ENCODE measurements at places on chromosomes 5 and 9.

GRCh38 chr5:115583474-115583873 lies 18.8 kb downstream of the TICAM2 start:
- peak; percentile 65 for DNase-seq

DNA sequence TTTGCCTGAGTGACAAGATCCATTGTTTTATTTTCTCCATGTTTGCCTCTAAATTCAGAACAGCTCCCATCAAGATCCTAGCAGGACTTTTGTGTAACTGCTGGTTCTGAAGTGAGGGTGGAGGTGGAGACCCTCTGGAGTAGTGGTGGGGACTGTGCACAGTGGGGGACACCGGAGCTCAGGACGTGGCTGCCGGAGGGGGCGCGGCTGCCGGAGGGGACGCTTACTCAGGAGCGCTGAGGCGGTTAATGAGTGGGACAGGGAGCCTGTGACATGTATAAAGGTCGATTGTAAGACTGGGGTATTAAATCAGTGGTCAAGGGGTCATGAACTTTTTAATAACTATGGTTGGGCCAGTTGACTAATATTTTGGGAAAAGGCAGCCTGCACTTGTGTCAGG lies 127.0 kb upstream of the CACNA1B start:
- DNase-seq: no peak

- DNase-seq: no peak
Measured at GRCh38 chr5:66810848-66811261, 214.7 kb downstream of the MAST4 start.

GRCh38 chr9:98667005-98667640 lies 41.6 kb downstream of the GABBR2 start:
- no peak for DNase-seq

- peak; percentile 75 for DNase-seq
Measured at GRCh38 chr9:127853312-127854183, 910 bp downstream of the ENG start.

DNA sequence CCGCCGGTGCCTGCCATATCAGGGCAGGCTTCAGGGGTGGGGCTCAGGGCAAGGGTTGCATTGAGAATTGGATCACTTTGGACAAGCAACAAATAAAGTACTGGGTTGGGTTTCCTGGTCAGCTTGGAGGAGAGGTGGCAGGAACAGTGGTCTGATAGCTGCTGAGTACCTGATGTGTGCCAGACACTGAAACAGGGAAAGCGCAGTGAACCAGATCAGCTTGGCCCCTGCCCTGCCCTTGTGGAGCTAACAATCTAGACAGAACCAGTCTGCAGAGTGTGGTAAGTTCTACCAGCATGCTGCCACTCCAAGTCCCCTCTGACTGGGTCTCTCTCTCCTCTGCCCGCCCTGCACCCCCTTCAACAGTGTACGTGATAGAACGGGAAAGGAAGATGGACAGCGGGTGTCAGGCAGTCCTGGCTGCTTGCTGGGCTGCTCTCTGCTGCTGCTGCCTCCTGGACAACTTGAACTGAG lies 53.4 kb downstream of the CYSTM1 start:
- DNase-seq: no peak

GRCh38 chr5:177018341-177018740 lies 4.2 kb upstream of the ZNF346 start:
- no peak for DNase-seq

- no peak for DNase-seq
Measured at GRCh38 chr5:159242656-159243055, 20.4 kb upstream of the UBLCP1 start.

DNA sequence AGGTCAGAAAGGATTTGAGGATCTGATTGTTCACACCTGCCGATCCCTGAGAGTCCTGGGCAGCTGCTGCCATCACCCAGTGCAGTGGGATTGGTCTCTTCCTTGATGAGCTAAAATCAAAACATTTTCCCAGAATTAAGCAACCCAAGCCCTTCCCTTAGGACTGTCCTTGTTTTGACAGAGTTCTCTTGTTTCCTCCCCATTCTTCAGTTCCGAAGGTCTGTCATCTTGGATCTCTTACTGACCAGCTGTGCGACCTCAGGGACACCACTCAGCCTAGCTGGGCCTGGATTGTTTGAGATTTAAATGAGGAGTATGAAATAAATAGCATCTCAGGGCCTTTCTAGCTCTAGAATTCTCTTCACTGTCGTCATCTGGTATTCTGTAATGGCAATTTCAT lies 90.3 kb upstream of the IQGAP2 start:
- DNase-seq: no peak

GRCh38 chr5:111552492-111552891 lies 40.2 kb upstream of the STARD4 start:
- no peak for DNase-seq

GRCh38 chr9:136342181-136343120 lies 15.1 kb downstream of the GPSM1 start:
- DNase-seq: peak; percentile 54

DNA sequence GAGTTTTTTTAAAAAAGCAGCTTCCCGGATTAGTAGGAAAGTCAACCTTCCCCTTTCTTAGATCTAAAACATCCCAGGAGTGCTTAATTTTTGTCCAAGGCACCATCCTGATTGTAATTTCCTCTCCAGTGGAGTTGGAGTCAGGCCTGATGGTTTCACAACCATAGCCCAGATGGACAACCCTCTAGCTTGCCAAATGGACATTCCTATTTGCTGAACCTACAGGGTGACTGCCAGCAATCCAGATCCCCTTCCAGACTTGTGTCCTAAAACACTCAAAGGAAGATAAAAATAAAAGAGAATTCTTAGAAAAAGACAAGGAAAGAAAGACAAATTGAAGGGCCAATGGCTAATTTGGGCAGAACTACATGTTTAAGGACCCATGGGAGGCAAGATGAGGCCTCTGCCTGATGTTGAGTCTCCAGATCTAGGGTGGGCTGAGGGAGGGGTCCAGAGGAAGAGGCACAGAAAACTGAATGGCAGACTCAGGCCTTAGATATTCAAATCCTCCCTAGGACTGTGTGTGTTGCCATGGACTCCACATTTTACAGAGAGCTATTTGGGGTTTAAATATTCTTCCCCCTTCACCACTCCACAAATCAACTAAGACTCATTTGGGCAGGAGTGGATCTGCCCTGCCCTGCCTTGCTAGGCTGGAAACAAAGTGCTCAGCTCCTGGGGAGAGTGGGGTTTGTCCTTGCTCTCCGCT lies 38.5 kb upstream of the SLC44A1 start:
- DNase-seq: peak; percentile 94

GRCh38 chr9:4108754-4109465 lies 191.0 kb downstream of the GLIS3 start:
- DNase-seq: no peak

DNA sequence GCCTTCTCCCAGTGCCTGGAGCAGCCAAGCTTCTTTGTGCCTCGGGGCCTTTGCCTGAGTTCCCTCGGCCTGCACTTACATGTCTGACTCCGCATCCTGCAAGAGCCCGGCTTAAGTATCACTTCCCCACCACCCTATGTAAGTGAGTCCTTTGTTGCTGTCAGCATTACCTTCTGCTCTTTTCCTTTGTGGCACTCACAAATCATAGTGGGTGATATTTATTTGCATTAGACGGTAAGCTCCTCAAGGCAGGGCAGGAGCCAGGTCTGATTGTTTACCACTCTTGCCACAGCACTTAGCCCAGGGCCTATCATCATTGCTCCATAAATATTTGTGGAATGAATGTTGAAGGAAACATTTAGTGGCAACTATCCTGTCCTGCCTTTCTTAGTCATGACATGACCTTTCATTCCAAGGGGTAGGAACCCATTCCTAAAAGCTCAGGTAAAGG lies 4.8 kb downstream of the GM2A start:
- no peak for DNase-seq

GRCh38 chr5:99644822-99645221 lies 716.0 kb upstream of the CHD1 start:
- DNase-seq: no peak

DNA sequence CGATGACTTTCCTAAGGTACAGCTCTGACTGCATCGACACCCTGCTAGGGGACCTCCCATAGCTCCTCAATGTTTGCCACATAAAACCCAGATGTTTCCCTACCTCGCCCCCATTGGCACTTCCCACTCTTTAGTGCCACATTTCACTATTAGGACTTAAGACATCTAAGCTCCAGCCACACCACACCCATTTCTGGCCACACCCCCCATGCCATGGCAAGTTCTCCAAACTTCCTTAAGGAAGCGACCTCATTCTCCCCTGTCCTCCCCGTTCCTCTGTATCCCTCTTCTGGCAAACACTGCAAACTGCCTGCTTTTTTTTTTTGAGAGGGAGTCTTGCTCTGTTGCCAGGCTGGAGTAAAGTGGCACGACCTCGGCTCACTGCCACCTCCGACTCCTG lies 62.9 kb downstream of the USP20 start:
- DNase-seq: no peak

GRCh38 chr5:113382731-113383130 lies 52.1 kb downstream of the TSSK1B start:
- peak; percentile 28 for DNase-seq

DNA sequence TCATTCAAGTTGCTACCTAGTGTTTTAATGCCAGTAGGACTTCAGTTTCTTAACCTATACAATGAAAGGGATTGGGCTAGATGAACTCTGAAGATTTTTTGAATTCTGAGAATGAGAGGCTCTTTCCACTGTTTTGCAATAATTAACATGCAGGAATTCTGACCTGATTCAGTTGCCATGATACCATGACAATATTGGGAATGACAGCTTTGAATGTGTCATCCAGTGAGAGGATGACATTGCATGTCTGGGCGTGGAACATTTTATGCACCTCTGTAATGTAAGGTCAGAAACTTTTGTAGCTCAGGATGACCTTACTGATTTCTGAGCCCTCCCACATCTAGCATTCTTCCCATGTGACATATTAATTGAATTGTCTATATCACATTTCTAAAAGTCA lies 30.6 kb upstream of the SPINK5 start:
- no peak for DNase-seq

DNA sequence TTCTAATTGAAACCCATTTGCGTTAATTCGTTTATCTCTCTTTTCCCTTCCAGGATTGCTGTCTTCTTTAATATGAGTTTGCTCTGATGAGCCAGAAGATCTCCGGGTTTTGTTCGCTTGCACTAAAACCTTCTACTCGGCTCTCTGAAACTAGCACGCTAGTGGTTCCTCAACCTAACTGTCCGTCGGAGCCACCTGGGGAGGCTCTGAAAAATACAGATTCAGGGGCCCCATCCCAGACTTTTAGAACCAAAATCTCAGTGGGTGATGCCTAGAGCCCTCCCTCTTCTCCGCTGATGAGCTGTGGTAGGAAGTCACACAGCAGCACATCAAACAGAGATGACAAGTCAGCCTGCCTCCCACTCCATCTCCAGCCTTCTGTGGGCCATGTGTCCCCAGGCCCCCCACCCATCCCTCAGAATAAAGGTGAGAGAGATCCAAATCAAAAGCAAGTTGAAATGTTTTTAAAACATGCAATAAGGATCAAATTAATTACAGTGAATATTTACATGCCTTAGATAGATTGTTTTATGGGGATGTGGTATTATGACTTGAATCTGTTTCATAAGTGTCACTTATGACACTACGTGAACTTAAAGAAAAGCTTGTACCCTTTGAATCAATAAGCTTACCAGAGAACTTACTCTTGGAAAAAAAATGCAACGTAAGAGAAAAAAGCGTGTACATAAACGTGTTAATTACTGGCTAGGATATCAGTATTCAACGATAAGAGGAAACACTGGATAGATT lies 16.4 kb downstream of the FCN2 start:
- no peak for DNase-seq

GRCh38 chr5:143244990-143245389 lies 158.5 kb downstream of the NR3C1 start:
- DNase-seq: no peak

GRCh38 chr9:15485836-15486666 lies 24.7 kb downstream of the PSIP1 start:
- DNase-seq: peak; percentile 70

DNA sequence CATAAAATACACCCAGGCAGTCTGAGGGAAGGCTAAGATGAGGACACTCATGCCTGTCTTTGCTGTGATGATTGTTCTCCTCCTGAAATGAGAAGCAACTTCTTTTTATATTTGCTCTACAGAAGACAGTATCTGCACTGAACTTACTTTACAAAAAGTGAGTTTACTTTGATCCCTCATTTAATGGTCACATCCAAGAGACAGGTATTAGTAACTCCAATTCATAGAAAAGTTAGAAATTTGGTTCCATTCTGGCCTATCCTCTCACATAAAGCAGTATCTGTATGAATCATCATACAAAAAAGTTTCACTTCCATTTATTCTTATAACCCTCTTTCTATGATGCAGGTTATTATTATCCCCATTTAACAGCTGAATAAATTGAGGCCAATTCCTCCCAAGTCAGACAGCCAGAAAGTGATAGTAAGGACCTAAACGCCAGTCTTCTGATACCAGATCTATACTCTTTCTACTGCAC lies 15.2 kb downstream of the TSTD2 start:
- DNase-seq: no peak

DNA sequence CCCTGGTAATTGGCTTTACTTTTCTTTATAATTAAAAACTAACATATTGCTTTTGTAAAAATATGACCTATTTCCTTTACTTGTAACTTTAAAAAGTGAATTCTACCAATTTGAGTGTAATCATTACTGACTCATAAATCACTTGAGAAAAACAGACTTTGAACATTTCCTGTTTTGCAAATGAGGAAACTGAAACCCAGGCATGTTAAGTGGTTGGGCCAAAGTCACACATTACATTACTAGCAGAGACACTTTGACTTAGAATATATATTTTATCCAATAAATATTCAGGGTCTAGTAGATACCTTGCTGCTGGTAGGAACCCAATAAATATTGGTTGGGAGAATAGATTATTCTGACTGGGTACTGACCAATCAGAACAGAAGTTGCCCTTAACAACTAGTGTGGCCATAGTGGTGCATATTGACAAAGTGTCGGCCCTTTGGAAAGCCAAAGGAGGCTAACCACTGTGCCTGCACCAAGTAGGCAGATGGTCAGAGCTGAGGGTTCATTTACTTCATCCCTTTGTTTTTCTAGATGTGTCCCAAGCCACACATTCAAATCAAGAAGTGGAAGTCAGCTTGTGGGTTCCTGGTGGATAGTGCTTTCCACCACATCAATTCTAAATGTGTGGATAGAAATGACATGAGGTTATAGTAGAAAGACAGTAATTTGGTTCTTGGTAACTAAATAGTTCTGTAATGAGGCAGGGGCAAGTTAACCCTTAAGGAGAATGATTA lies 365.1 kb upstream of the RIOK2 start:
- DNase-seq: no peak

- no peak for DNase-seq
Measured at GRCh38 chr9:265209-265870, 50.7 kb downstream of the DOCK8 start.

DNA sequence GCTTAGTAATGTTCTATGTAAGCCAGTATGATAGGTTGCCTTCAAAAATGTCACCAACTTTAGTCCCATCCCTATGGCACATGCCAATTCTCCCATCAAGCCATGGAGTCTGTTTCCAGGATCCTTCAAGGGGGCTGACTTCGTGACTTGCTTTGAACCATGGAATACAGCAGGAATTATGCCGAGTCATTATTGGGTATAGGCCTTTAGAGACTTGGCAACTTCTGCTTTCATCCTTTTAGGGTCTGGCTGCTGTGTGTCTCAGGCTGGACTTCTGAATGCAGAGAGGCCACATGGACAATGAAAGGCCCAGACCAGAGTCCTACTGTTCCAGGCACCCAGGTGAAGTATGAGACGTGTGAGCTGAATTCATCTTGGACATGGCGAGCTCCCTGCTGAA lies 109.8 kb downstream of the DENND1A start:
- DNase-seq: no peak

- DNase-seq: peak; percentile 27
Measured at GRCh38 chr9:114678795-114679194, 3.2 kb downstream of the TEX48 start.

Measured in adipocyte (in vitro differentiated cells).